Stimulated activated CD4-positive, alpha-beta T cell treated with anti-CD3 and anti-CD28 coated beads, Interleukin-1b, Interleukin-23, amount 100 ng/mL, for 4 hours (primary cell): ENCODE measurements at places on chromosomes 6 and 20.
A peak's percentile ranks its signal among the peaks of the same experiment; 100 is the strongest.

DNA sequence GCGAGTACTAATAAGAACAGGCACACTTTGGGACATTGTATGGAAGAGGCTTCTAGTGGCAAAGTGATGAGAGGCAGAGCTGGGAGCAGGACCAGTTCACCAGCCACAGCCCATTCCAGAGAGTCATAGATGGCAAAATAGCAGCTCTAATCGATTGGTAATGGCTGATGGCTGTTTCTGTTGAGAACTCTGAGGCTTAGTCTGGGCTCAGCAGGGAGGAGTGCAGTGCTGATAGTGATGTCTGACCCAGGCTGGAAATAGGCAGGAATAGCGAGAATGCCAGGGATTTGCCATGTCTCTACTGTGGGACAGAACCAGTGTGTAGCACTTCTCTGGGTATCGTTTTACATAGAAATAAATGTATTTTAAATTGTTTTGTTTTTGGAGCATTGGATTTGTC is 620.0 kb upstream of the FLRT3 start:
- DNase-seq, result no peak

- DNase-seq, result no peak
Measured at GRCh38 chr20:9070304-9070703, 1.4 kb downstream of the PLCB4 start.

DNA sequence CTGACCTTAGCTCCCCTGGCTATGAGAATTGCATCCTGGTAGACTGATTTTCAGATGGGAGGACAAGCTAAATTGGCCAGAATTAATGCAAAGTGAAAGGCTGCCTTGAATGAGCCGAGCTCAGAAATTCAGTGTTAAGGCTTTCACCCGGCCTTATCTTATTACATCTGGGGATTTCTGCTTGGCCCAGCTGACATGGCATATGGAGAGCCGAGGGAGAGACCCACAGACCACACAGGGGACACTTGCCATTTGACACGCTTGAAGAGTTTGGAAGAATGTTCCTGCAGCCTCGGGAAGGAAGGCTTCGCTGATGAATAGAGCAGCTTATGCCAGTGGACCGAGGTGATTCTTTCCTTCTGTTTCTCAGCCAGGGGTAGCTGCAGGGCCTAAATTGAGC is 9.0 kb downstream of the MOCS3 start:
- no peak for DNase-seq

GRCh38 chr6:12576389-12576788 is 140.2 kb upstream of the PHACTR1 start:
- DNase-seq, result no peak

DNA sequence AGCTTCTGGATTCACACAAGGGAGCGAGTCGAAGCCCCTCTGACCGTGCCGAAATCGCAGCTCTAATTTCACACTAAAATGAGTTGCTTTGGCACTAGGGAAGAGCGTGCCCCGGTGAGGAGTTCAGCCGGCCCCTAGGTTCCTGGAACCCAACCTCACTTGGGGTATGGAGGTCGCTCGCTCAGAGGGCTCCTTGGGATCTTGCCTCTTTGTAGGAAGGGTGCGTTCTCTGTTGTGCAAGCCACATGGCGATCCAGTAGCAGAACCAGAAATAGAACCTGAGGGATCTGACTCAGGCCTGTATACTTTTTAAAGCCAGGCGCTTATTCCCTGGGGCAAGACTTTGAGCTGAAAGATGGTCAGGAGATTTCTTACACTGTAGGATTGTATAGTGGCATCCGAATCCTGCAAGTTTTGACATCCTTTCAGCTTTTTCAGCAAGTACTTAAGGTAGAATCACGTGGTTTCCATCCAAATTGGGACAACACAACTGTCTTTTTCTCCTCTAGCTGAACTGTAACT is 861 bp upstream of the RALGAPA2 start:
- no peak for DNase-seq

GRCh38 chr6:155645325-155645724 is 189.7 kb upstream of the NOX3 start:
- no peak for DNase-seq

GRCh38 chr20:33773412-33774089 is 37.6 kb upstream of the CHMP4B start:
- DNase-seq, result no peak

- no peak for DNase-seq
Measured at GRCh38 chr20:45308117-45308778, at the start of gene MATN4. Gene MATN4, minus strand, starts transcription at chr20:45308299. Its CDS starts 2,717 bp downstream, at chr20:45305582.

GRCh38 chr20:8408587-8409307 is 276.7 kb downstream of the PLCB1 start:
- DNase-seq, result no peak

DNA sequence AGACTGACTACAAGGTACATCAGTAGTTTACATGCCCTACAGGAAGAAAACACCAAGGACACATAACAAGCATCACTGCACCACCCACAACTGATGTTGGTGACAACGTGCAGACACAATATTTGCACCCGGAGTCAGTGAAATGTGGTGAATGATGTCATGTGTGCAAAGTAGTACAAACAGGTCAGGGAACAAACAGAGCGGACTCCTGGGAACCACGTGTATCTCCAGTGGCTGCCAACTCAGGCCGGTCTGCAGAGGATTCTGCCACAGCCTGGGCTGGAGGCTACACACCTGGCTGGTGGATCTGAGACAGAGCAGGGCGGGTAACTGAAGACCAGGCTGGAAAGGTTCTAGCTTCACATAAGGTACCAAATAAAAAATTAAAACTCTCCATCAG is 28.2 kb upstream of the RPS6KA2 start:
- DNase-seq, result no peak

- no peak for DNase-seq
Measured at GRCh38 chr6:114075300-114075699, 104.4 kb upstream of the HDAC2 start.

GRCh38 chr6:98343004-98343403 is 491.4 kb upstream of the POU3F2 start:
- DNase-seq, result no peak

- no peak for DNase-seq
Measured at GRCh38 chr6:106372838-106373501, 12.5 kb downstream of the CRYBG1 start.

- no peak for DNase-seq
Measured at GRCh38 chr6:163533443-163533842, 118.9 kb downstream of the QKI start.

- DNase-seq, result no peak
Measured at GRCh38 chr20:43710370-43711044, 16.3 kb downstream of the GTSF1L start.

- DNase-seq, result no peak
Measured at GRCh38 chr6:100612094-100612493, 147.4 kb upstream of the SIM1 start.

GRCh38 chr20:39059036-39059435 is 96.9 kb downstream of the DHX35 start:
- no peak for DNase-seq

- no peak for DNase-seq
Measured at GRCh38 chr6:22582417-22583205, 13.2 kb downstream of the HDGFL1 start.

GRCh38 chr6:15254070-15254975 is 8.5 kb downstream of the JARID2 start:
- no peak for DNase-seq

- no peak for DNase-seq
Measured at GRCh38 chr6:13742961-13743735, 31.5 kb upstream of the RANBP9 start.

DNA sequence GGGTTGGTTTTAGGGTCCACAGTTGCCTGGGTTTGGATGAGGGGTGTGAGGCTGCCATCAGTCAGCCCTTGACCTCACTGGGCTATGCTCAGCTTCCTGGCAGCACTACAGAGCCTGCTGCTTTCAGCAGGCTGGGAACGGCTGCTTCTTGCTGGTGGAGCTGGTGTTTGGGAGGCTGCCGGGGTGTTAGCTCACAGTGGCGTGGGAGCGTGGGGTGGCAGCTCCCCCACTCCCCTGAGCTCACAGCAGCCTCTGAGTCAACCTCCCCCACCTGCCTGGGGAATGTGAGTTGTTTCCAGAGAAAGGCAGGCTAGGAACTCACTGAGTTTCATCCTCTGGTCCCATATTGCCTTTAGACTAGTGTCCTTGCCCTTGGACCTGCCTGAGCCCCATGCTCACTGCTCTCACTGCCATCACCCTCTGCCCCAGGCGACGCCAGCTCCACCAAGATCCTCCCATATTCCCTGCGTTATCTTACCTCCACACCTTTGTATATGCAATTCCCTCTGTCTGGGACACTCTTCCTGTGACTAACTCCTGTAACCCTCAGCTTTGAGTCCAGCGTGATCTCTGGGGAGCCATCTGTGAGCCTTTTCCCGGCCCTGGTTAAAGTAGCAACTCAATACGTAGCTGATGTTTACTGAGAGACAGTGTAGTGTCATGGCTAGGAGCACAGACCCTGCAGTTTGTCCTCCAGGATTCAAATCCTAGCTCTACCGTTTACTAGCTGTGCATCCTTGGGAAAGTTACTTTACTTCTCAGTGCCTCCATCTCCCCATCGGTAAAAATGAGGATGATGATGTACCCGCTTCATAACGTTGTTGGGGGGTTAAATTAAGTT is 34.8 kb downstream of the PPP1R16B start:
- peak; percentile 24 for DNase-seq

GRCh38 chr6:56618050-56618449 is 24.6 kb downstream of the DST start:
- DNase-seq, result no peak

GRCh38 chr6:52933778-52934177 is 24.3 kb upstream of the GSTA3 start:
- DNase-seq, result no peak

GRCh38 chr20:20939006-20939405 is 167.2 kb downstream of the LINC00237 start:
- no peak for DNase-seq

DNA sequence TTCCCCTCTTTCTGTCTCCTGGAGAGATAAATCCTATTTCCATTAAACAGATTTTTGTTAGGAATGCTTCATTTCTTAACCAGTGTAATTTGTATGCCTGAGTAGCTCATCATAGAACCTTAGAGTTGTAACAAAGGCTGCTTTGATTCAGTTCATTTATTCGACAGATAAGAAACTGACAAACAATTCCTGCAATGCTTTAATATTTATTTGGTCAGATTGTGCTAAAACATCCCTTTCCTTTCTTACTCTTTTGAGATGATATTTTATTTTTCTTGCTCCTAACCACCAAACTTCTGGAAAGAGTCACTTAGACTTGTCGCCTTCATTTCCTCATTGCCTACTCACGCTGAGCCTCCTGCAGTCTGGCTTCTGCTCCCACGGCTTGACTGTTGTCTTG is 89.0 kb upstream of the SUPT3H start:
- no peak for DNase-seq
